K562 (cell line): ENCODE measurements at places on chromosomes 2 and 18.

GRCh38 chr2:134705861-134706586 is 12.8 kb downstream of the TMEM163 start:
- no peak for DNase-seq

DNA sequence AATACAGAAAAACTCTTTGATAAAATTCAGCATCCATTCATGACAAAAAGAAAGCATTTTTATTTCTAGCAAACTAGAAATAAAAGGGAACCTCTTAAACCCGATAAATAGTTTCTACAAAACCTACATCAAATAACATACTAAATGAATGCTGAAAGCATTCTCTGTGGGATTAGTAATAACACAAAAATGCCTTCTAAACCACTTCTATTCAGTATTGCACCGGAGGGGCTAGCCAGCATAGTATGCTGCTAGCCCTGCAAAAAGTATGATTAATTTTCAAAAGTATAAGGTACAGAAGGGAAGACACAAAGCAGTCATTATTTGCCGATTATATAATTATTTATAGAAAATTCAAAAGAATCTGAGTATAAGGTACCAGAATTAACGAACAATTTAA is 145.2 kb downstream of the DTNB start:
- DNase-seq = no peak

DNA sequence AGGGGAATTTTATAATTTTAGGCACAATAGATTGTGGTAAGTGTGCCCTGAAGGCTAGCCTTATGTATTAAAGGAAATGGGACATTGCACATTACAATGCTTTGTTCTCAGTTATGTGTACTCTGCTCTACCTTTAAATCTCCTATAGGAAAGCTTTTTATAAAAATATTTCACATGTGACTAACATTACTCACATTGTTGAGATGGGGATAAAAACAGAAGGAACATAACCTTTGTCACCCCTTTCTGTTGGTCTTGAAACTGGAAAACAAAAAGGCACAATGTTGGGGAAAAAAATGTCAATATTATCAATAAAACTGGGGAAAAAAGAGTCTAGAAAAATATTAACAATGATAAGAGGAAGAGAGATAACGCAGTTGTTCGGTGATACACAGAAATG is 17.3 kb upstream of the STAT1 start:
- no peak for DNase-seq

GRCh38 chr2:234620018-234620417 is 123.1 kb upstream of the ARL4C start:
- DNase-seq = no peak

DNA sequence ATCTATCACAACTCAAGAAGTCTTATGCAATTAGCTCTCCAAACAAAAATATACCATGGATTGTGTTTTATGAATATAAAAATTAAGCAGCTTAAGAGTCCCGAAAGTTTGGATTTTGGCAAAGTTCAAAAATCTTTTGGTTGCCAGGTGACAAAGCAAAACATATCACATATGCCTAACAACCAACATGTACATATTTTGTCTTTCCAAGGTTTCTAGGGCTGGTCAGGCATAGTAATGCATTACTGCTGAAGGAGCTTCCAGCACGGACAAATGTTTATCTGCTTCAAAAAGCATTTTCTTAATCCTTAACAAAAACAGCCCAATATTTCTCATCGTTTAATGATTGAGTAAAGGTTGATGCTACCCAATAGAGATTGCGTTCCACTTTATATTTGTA is 1327.1 kb upstream of the ZEB2 start:
- no peak for DNase-seq

DNA sequence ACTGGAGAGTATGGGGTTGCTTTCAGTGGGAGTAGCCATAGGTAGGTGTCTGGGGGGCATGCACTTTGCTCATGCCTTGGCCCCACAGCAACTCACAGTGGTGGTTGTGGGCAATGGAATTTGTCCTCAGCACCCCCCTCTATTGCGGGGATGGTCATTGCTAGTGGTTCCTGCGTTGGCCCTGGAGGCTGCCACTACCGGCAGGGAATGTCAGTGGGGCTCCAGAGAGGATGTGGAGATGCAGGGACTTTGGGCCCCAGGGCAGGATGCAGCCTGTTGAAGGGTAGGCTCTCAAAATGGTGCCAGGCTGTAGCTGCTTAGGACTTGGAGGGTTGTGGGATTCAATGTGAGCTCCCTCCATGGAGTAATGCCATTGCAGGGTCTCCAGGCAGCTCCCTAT is 125.0 kb downstream of the XRCC5 start:
- no peak for DNase-seq

GRCh38 chr2:71599646-71600236 is 146.4 kb downstream of the DYSF start:
- no peak for DNase-seq
